ENCODE measurements at places on chromosomes 7 and 10.

DNA sequence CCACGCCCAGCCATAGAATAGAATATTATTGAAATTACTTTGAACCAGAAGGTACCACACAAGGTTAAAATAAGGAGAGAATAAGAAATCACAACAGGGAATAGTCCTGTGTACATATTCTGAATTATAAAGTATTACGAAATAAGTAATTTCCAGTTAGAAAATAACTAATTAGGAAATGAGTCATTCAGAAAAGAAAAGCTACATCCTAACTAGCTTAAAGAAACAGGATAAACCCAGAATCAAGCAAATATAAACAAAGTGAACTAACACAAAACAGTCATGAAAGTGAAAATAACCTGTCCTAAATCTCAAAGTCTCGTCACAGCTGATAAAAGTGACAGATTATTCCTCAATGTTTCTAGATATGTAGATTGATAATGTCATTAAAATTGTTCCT lies 74.8 kb upstream of the NEBL start:
- DNase-seq = no peak

DNA sequence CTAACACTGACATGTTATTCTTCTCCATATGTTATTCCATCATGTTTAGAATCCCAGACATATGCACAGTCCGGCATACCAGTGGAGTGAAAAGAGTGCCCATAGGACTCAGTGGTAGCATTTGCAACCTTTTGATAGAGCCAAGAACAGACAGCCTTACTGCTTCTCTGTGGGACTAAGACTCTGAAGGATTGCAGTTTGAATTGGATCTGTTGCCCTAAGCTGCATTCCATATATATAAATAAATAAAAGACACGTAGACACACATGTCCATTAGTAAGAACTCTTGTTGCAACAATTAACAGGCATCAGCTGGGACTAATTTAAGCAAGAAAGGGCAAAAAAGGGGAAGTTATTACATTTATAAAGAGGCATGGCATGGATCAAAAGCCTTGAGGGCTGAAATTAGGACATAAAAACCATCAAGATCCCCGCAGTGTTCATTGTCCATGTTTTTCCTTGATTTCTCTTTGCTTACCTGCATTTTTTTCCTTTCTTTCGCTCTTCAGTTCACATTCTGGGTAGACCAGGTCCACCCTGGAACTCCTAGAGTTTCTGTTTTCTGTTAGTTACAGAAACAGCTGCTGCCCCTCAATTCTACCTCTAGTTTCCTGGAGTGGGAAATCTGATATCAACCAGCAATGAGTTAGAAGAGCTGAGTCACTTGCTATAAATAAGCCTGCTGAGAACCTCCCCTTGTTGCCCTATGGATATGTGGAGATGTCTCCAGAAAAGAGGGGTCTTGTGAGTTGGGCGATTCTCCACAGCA lies 132.4 kb downstream of the SORCS1 start:
- peak; percentile 28 for DNase-seq

- DNase-seq = no peak
These were observed 125.1 kb downstream of the THSD7A start for GRCh38 chr7:11706666-11707605.

GRCh38 chr7:8382004-8382730 lies 51.2 kb upstream of the NXPH1 start:
- DNase-seq = no peak

- DNase-seq = no peak
These were observed 67.0 kb downstream of the CDK6 start for GRCh38 chr7:92769394-92769699.

DNA sequence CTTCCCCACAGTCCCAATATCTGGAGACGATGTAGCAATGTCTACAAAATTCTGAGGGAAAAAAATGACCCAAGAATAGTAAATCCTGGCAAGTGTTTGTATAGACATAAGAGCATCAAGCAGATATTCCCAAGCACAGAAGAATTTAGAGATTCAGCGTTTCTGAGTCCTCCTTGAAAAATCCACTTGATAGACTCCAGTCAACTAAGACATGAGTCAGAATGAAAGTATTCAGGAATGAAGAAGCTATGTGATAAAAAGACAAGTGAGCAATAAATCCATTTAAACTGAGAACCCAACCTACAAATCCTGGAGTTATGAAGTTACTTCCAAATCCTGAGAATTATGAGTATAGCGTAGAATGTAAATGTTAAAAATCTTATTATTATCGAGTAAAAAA lies 86.1 kb upstream of the NPY start:
- DNase-seq = no peak

GRCh38 chr7:117184367-117184766 lies 138.5 kb downstream of the WNT2 start:
- peak; percentile 60 for DNase-seq

- no peak for DNase-seq
These were observed 27.5 kb downstream of the LRGUK start for GRCh38 chr7:134154581-134155130.

DNA sequence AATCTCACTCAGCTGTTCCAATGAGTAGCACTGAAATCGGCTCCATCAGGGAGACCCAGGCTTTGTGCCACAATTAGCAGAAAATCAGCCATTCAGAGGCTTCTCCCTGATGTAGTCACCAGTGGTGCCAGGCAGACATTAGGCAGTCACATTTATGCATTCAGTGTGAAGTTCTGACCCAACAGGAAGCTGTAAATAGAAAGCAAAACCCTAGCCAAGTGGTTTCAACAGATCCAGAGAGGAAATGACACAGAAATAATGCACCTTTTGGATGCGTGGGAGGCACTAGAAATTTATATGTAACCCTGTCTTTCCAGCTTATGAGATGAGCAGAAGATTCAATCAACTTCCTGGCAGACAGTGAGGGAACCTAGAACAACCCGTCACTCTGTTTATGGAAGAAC lies 186.4 kb downstream of the PDE1C start:
- no peak for DNase-seq
